Effector memory CD8-positive, alpha-beta T cell (primary cell): ENCODE measurements at places on chromosomes 1 and 21.

DNA sequence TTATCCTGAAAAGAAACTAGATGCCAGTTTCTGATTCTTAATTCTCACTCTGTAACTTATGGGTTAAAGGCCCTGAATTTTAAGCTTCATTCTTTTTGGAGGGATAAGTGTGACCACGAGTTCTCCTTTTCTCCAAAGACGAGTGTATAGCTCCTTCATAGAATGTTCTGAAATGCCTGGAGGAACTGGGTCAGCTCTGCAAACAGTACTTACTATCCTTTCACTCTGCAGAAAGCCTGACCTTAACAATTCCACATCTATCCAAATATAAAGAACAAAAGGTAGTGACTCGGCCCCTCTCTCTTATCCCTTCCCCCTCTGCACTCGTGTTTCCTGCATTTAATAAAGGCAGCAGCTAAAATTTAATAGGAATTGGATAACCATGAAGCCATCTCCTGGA, 150.5 kb downstream of the LYPLAL1 start:
- no peak for DNase-seq

GRCh38 chr1:231544943-231545592, 16.6 kb downstream of the TSNAX start:
- DNase-seq, result no peak

DNA sequence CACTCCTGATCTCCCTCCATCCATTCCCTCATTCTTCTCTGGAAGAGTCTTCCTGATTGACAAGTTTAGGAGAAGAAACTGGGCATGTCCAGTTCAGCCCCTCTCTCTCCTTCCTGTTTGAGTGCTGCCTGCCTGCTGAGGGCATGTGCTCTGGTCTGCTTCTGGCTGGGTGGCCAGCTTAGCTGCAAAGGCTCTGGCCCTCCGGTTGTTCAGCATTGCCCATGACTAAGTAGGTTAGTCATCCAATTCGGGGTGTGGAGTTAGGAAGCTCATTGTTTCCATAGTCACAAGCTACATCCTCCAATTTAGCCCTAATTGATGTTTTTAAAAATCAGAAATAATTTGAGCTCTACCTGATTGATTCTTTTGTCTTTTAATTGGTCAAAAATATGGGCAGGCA, 25.6 kb upstream of the PLA2G2E start:
- DNase-seq, result no peak

GRCh38 chr1:94160811-94161210, 39.9 kb upstream of the ABCA4 start:
- DNase-seq, result no peak

DNA sequence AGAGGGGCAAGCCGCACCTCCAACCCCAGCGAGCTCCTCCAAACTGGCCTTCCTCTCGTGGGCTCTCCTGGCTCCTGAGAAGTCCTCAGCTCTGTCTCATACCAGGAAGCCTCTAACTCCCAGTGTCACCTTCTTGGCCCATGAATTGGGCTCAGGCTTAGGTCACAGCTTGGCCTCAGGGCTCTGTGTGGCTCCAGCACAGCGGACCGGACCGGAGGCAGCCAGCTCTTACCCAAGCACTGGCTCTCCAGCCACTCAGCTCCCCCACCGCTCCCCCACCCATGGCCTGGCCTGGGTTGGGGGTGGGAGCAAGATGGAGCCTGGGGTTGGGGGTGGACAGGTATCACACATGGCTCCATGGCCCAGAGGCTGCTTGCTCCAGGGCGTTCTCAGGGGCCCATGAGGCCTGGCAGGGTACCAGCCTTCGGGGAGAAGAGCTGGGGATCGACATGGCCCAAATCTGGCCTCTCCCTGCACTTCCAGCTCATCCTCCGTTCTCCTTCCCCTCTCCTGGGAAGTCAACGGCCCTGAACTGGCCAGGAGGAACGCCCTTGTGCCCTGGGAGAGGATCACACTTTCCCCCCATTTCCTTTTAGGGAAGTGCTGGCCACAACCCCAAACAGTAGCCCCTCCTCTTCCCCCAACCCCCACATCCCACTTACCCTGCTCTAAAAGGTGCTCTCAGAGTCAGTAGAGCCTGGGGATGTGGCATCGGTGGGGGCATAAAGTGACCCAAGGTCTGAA, 97.5 kb downstream of the CASZ1 start:
- no peak for DNase-seq

DNA sequence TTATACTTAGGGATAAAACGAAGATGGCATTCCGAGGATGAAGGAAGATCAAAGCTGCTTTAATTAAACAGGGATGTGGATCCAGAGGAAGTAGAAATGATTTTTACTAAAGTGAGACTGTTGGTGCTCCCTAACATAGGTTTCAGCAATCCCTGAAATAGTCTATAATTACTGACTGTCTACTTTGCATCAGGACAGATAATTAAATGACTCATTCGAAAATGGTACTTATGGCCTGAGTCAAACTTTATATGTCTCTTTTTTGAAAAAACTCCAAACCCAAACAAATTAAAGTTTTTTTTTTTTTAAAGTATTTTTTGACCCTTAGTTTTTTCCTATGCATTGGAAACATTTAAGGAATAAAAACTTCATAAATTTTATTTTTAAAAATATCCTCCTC, 90.3 kb downstream of the LYST start:
- DNase-seq, result no peak

DNA sequence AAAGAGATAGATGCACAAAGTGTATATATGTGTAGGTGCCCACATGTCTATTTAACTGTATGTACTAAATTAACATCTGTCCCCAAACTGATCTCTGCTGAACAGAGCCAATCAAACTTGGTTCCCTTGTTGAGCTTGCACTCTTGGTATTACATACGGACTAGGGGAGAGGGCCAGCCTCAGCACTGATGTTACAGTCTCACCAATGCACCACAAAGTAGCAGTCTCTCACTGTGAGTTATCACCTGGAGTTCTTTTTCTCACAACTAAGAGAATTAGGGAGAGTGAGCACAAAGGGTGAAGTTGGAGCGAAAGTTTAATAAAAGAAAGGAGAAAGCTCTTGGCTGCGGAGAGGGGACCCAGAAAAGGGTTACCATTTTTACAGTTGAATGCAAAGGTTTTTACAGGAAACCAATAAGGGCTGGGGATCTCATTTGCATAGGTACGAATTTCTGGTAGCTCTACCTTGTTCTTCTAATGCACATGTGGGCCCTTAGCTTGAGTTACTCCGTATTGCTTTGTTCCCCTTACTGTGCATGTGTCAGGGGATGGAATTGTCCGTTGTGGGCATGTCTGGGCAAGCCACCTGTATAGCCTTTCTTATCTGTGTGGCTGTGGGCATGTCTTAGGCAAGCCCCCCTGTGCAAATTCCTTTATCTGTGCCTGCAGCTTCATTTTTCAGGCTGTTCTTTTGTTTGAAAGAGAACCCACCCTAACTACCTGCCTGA, 13.3 kb upstream of the CHI3L2 start:
- no peak for DNase-seq

DNA sequence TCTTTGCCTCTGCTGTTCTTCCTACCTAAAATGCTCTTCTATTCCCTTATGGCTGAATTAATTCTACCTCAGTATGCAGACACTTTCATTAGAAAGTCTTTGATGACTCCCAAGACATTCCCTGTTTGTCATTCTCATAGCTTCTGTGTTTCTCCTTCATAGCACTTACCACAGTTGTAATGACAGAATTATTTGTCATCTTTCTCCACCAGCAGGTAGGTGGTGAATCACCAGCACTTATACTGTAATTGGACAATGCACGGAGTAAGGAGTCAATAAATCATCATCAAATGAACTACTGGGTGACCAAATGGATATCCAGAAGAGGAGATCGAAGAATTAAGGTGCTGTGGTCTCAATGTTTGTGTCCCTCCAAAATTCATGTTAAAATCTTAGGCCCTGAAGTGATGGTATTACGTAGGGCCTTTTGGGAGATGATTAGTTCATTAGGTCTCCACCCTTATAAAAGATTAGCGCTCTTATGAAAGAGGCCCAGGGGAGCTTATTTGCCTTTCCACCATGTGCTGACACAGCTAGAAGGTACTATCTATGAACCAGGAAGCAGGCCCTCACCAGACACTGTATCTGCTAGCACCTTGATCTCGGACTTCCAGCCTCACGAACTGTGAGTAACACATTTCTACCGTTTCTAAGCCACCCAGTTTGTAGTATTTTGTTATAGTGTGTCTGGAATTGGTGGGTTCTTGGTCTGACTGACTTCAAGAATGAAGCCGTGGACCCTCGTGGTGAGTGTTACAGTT, 2.4 kb upstream of the CCT8 start:
- DNase-seq, result no peak

GRCh38 chr1:115343200-115343737, 5.2 kb upstream of the NGF start:
- DNase-seq, result no peak

- DNase-seq, result no peak
Measured at GRCh38 chr1:69671363-69672010, 103.8 kb downstream of the LRRC7 start.

DNA sequence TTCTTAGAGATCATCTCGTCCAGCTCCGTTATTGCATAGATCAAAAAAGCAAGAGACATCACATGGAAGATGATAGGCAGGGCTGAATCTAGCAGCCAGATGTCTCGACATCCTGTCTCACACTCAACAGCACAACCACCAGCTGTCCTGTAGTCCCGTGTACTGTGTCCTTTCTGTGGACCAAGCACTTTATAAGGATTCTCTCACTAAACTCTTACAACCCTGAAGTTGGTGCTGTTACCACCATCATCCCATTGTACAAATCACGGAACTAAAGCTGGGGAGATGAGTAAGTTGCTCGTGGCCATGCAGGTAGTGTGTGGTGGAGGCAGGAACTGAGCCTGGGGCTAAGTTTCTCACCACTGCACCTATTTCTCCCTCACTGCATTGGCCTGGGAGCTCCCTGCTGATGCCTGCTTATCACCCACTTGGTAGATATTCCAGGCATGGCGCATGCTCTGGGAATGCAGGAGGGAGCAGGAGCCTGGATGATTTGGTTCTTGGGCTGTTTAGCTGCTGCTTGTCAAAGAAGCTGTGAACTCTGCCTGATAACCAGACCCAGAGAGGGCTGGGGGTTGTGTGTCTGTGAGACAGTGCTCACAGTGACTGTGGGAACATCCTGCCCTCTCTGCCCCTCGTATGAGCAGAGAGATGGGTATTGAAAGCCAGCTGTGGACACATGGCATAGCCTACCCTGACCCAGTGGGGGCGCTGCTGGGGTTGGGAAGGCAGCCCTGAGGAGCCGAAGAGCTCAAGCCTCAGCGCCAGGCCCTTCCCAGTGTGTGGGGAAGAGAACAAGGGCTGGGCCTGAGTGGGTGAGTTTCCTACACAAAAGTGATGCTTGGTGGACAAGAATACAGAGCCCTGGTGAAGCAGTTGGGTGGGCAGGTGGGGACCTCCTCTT, 13.6 kb downstream of the PPFIA4 start:
- no peak for DNase-seq

- no peak for DNase-seq
Measured at GRCh38 chr1:81118550-81118949, 682.2 kb upstream of the ADGRL2 start.

- DNase-seq, result no peak
Measured at GRCh38 chr1:117066367-117066766, 6.2 kb downstream of the TTF2 start.

GRCh38 chr1:69787151-69787550, 219.4 kb downstream of the LRRC7 start:
- DNase-seq, result no peak

DNA sequence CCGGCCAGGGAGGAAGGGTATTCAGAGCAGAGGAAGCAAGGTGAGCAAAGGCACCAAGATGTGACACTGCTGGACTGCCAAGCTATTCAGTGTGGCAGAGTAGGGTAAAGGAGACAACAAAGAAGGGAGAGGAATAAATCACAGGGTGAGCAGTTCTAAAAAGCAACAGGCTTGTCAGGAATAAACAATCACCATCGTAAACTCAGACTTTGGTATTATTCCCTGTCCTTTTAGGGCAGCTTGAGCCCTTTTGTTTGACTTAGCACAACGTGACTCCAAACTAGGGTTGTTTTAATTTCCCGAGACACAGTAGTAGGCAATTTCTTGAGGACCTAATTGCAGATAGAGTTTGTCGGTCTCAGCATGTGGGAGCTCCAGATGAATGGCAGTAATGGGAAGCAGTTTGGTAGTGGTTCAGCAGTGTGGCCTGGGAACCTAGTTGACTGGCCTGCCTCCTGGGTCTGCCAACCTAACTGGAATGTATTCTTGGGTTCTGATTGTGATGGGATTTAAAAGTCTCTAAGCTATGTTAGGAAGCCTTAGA, 4.3 kb downstream of the CR1L start:
- DNase-seq, result no peak

- no peak for DNase-seq
Measured at GRCh38 chr1:198686069-198686728, 47.4 kb downstream of the PTPRC start.

- no peak for DNase-seq
Measured at GRCh38 chr1:2431518-2431917, 19.2 kb upstream of the PEX10 start.

DNA sequence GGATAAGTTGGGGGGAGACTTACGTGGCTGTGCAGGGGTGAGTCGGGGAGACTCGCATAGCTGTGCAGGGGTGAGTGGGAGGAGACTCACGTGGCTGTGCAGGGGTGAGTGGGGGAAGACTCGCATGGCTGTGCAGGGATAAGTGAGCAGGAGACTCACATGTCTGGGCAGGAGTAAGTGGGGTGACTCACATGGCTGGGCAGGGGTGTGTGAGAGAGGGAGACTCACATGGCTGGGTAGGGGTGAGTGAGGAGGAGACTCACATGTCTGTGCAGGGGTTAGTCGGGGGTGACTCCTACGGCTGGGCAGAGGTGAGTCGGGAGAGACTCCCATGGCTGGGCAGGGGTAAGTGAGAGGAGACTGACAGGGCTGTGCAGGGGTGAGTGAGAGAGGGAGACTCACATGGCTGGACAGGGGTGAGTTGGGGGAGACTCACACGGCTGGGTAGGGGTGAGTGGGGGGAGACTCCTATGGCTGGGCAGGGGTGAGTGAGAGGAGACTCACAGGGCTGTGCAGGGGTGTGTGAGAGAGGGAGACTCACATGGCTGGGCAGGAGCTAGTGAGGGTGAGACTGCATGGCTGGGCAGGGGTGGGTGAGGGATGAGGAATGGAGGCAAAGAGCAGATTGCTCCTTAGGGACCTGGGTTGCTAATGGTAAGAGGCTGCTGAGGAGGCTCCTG, 56.0 kb upstream of the ABCG1 start:
- DNase-seq, result no peak

DNA sequence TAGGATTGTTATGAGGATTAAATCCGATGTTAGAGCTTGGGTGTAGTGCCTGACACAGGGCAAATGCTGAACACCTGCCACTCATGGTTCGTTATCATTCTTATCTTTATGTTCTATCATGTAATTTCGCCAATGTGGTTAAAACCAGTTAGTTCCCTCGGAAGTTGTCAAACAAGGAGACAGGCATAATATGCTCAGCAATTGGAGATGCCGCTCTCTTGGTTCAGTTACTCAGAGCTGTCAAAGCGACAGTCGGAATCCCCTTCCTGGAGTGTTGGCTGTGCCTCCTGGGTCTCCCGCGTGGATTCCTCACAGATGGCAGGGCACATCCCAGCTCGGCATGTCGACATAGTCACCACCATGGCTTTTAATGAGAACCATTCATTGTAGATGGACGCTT, 192.2 kb downstream of the ROR1 start:
- no peak for DNase-seq

- DNase-seq, result no peak
Measured at GRCh38 chr1:24374891-24375786, 38.4 kb downstream of the STPG1 start.

GRCh38 chr21:45562965-45563364, 20.7 kb upstream of the SLC19A1 start:
- no peak for DNase-seq

- no peak for DNase-seq
Measured at GRCh38 chr1:109307274-109308021, 637 bp upstream of the MYBPHL start.
